ENCODE measurements at places on chromosomes 2 and 18.

DNA sequence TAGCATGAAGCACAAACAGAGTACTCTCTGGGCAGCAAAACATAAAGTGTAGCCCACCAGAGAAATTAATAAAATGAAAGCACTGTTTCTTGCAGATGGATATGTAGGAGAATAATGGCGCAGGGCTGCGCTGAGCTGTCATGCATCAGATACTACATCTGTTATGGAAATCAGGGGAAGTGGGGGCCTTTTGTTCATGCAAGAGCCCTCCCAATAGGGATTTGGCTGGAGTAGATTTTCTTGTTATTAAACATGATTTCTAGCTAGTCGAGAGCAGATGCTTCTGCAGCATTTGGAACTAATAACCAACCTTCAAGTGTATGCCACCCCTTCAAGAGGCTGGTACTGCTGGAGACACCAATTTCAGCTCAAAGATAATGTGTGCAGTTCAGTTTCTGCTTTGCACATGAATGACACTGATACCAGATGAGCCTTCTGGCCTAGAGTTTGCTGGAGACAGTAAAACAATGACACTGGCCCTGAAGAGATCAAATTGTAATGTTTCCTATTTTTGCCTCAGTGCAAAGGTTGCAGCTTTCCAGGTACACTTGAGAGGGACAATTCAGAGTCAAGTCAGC, 58.0 kb downstream of the RND3 start:
- DNase-seq, result no peak

DNA sequence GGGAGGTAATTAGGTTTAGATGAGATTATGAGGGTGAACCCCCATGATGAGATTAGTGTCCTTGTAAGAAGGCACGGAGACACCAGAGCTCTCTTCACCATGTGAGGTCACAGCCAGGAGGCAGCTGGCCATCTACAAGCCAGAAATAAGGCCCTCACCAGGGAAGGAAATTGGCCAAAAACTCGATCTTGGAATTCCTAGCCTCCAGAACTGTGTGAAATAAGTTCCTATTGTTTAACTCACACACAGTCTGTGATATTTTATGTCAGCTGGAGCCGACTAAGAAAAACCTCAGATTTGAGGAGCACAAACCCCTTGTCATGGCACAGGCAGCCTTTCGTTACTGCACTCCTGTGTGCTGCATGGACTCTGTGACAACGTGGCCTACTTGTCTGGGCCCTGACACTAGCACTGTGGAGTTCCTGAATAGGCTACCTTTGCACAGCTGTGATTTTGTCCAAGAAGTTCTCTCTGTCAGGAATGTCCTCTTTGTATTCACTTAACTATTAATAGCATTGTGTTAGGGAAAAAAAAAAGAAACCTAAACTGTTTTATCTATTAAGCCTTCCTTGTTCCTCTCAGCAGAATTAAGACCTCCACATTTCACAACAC, 319.8 kb downstream of the TDRD15 start:
- no peak for DNase-seq

- no peak for DNase-seq
Observed at GRCh38 chr2:187819624-187820023, 265.4 kb upstream of the TFPI start.

GRCh38 chr2:88058191-88058590, 2.6 kb upstream of the KRCC1 start:
- no peak for DNase-seq

- no peak for DNase-seq
Observed at GRCh38 chr2:45267062-45267792, 258.0 kb upstream of the SIX2 start.

GRCh38 chr2:164826293-164827243, 15.1 kb downstream of the COBLL1 start:
- no peak for DNase-seq

DNA sequence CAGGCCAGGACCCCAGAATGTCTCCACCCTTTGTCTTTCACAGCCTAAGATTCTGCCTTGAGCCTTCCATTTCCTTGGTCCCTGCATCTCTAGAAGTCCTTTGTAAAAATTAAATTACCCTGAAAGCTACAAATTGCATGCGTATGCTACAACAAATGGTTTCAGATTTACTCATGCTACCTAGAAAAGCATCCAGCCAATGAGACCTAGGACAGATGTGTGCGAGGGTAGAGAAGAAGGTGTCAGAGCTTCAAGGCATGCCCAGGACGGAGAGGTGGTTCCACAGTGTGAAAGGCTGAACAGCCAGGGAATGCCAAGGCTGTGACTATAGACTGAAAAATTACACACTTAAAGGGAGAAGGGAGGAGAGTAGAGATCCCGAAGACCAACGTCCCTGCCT, 40.2 kb downstream of the CCBE1 start:
- DNase-seq, result no peak
